ENCODE measurements at places on chromosomes 11 and 22.

GRCh38 chr11:110141812-110142211 is 48.6 kb downstream of the ZC3H12C start:
- no peak for DNase-seq

- no peak for DNase-seq
These were observed 133.8 kb upstream of the API5 start for GRCh38 chr11:43177975-43178374.

DNA sequence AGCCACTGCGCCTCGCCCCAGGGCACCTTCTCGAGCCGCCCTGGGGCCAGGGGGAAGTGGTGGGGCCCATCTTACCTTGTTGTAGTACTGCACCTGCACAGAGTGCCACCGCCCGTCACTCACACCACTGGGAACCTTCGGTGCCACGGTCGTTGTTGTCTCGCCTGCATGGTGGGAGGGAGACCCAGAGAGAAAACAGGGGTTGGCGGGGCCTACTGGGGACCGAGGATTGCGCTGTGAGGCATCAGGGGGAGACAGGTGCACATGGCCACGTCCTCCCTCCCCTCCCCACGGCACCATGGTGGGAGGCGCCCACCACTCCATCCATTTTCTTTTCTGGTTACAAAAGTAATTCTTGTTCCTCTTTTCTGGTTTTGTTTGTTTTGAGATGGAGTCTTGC is 97.8 kb downstream of the TRMU start:
- no peak for DNase-seq

GRCh38 chr11:100010393-100010792 is 676.7 kb upstream of the ARHGAP42 start:
- DNase-seq: no peak

DNA sequence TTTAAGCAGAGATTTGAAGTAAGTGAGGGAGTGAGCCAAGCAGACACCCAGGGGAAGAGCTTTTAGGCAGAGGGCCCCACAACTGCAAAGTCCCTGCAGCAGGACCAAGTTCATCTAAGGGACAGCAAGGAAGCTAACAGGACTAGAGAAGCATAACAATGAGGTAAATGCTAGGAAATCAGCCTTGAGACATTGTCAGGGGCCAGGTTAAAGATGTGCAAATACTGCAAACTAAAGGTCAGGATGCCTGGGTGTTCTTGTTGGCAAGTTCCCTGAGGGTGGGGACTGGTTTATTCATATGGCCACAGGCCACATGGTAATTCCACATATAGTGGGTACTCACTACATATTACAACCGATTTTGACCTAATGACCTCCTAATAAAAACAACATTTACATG is 399.2 kb upstream of the NARS2 start:
- no peak for DNase-seq

- DNase-seq: no peak
These were observed 3.9 kb upstream of the CDC42EP2 start for GRCh38 chr11:65310736-65311135.

DNA sequence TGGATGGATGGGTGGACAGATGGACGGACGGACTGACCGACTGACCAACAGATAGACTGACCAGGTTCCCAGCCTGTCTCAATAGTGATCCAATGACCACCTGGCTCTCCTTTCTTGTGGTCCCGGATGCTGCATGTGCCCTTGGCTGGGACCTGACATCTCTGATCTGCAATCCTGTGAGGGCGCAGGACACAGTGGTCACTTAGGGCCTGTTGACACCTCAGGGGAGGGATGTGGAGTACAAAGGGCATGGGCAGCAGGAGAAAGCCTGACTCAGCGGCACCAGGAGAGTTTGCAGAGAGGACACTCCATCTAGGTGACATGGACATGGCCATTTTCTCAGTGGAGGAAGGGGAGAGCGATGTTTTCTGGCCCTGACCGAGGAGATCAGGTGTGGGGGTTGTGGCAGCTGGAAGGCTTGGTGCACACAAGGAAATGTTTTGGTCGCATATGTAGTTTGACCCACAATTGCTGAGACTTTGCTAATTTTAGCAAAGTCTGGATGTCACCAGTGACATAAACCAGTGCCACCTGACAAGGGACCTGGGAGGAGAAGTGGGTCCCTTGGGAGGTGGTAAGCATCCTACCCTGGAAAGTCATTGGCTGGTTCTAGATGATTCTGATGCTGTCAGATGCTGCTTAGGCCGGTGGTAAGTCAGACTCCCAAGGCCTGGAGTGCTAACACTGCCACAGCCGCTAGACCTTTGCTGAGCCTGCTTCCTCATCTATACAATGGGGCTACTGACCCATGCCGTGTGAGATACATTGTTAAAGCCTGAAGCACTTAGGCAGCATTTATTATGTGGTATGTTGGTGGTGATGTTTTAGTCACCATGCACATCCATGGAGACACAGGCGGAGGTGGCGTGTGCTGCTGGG is 50.7 kb downstream of the CD82 start:
- no peak for DNase-seq

GRCh38 chr11:121163658-121164308 is 62.7 kb downstream of the TECTA start:
- no peak for DNase-seq

GRCh38 chr11:2591805-2592204 is 108.0 kb downstream of the KCNQ1OT1 start:
- DNase-seq: no peak

DNA sequence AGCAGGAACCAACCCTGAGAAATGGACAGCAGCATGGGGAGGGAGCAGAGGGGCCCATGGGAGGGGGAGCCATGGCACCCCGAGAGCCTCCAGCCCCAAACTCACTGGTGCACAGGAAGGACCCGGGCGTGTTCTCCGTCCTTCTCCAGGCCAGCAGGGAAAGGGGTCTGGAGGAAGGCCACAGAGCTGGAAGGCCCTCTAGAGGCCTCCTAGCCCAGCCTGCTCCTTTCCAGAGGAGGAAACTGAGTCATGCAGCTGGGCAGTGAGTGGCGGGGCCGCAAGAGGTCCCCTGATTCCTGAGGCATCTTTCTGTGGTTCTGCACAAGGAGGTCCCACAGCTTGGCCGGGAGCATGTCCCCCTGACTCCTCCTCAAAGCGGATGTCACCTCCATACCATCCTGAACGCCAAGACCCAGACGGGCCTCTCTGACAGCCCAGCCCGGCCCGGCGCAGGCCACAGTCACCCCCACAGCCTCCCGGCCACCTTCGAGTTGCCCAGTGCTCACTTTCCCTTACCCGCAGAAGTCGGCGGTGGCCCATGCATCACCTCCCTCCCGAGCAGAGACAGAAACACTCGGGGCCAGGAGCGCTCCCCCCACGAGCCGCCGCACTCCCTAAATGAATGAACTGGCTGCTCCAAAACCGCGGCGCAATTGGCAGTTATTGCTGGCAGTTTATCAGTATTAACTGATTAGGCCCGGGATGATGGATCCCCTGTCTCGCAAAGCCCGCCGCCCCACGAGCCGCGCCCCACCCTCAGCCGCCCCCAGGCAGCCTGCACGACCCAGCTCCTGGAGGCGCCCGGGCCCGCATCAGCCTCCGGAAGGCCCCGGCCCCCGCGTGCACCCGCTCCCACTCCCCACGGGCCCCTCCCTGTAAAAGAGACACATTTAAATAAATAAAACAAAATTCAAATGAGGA is 272.5 kb downstream of the BUD13 start:
- DNase-seq: no peak

GRCh38 chr22:45880091-45880715 is 96.8 kb downstream of the WNT7B start:
- DNase-seq: no peak

- no peak for DNase-seq
These were observed 21.6 kb upstream of the FXYD6 start for GRCh38 chr11:117898059-117898458.

DNA sequence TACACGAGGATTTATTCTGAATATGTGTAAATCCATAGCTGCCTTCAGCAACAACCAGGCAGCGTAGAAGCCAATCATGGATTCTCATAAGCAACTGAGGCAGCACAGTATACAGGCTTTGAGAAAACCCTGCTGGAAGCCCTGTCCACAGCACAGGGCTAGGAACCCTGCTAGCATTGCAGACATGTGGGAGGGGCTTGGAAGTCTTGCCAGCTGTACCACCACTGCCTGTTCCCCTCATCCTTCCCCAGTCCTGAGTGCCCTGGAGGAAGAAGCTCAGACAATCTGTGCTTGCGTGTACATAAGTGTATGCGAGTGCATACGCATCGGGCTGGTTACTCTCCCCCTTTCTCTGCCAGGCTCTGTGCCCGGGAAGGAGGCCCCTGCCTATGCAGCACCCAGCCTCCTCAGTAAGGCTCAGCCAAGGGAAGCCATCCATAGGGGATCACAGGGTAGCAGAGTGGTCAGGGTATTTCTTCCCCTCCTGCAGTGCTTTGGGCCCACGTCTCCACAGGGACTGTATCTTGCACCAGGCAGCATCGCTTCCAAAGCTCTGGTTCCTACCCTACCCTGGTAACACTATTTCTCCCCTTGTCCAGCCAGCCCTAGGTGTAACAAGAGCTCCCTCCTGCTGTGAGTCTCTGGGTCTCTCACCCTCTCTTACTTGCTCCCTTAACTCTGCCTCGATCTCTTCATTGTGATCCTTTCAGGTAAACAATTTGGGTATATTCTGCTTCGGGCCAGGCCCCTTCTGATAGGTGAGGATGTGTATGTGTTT is 90.5 kb downstream of the GALNT18 start:
- DNase-seq: no peak

GRCh38 chr22:23114721-23115020 is 27.1 kb downstream of the RSPH14 start:
- DNase-seq: no peak

- no peak for DNase-seq
These were observed 4.6 kb downstream of the KRTAP5-3 start for GRCh38 chr11:1603629-1604028.

GRCh38 chr11:60757231-60757800 is 649 bp downstream of the MS4A15 start:
- DNase-seq: no peak

DNA sequence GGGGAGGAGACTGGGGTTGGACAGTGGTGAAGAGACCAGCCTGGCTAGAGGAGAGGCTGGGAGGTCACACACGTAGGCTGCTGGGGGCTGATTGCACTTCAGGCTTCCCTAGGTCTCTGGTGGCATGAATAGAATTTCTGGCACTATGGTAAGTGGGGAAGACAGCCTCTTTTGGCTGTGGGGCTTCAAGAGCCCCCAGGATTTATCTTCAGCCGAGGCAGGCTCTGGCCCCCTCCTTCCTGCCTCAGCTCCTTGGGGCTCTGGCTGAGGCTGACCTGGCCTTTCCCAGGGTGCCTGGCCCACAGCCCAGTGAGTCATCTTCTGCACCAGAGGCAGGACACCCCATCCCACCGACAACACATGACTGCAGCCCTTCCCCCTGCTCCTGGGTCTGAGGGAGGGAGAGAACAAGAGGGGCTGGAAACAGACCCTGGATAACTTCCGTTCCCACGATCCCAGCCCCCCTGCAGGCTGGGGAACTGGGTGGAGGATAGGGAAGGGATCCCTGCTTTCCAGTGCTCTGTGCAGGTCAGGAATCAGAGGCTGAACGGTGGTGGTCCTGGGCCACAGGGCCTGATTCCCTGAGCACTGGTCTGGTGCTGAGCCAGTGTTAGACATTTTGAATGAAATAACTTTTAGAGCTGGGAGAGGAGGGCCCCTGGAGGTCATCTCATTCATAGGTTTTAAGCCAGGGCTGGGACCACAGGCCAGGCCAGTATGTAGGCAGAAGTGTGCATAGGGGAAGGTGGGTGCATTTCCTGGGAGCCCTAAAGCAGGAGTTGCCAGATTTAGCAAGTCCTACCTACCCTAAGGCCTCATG is 26.5 kb downstream of the ARHGEF17 start:
- DNase-seq: no peak

DNA sequence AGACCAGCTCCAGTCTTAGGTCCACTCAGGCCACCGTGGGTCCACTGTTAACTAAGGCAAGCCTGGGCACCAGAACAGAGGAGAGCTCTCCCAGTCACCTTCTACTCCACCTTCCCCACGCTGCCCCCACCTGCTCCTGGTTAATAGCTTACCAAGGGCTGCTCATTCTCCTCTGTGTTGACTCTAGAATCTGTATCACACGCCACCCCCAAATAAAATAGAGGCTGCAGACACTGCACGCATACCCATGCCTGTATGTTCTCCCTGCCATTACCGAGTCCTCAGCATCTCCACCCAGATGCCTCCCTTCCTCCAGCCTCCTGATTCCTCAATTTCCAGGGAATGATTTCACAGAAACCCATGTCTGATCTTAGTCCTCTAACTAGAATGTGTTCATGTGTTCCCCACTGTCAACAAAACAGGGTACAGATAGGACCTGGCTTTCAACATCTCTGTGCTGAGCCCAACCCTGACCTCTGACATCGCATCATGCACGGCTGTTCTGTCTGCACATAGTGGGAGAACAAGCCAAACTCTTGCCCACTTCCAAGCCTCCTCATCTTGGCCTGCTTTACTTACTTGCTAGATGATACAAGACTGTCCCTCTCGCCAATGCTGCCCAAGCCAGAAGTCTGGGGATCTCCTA is 49.8 kb downstream of the SMCO4 start:
- no peak for DNase-seq

GRCh38 chr11:116357784-116358544 is 414.8 kb downstream of the BUD13 start:
- DNase-seq: no peak

GRCh38 chr22:49704345-49705215 is 123.1 kb downstream of the BRD1 start:
- DNase-seq: no peak

GRCh38 chr11:126345759-126346585 is 9.5 kb upstream of the ST3GAL4 start:
- no peak for DNase-seq

DNA sequence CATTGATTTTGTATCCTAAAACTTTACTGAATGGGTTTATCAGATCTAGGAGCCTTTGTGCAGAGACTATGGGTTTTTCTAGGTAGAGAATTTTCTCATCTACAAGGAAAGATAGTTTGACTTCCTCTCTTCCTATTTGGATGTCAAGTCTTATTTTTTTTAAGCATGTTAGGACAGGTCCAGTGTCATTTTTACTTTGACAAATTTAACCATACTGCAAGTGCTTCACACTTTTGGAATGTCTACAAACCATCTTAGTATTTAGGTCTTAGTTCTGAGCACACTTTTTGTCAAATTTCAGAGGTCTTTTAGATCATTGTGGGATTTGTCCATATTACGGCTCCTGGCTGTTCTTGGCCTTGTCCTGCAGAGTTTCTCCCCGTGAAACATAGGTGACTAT is 715.2 kb upstream of the RAG2 start:
- no peak for DNase-seq

- DNase-seq: no peak
These were observed 1.9 kb downstream of the OR52H1 start for GRCh38 chr11:5546457-5546856.

DNA sequence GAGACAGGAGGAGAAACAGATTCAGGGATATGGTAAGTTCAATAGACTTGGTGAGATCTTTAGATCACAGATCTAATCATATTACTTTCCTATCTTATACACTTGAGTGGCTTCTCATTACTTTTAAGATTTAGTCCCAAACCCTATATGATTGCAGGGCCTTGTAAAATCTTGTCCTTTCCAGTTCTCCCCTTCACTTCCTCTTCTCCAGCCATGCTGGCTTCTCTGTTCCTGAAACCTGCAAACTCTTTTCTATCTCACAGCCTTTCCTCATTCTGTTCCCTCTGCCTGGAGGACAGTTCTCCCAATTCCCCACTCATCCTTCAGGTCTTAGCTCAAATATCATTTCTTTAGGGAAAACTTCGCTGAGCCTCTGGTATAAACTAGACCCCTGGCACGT is 65.9 kb upstream of the BIRC3 start:
- no peak for DNase-seq

- DNase-seq: no peak
These were observed 4.3 kb downstream of the ATL3 start for GRCh38 chr11:63666874-63667273.

- DNase-seq: peak; percentile 71
These were observed 5.3 kb upstream of the JAML start for GRCh38 chr11:118230088-118230487.

GRCh38 chr22:47796128-47796908 is 1033.9 kb downstream of the TBC1D22A start:
- no peak for DNase-seq

Measured in CD4-positive, alpha-beta T cell treated with Interleukin-6 at 100 ng/mL for 8 hours (primary cell).